Hematopoietic multipotent progenitor cell (in vitro differentiated cells): ENCODE measurements at places on chromosomes 1 and 21.

DNA sequence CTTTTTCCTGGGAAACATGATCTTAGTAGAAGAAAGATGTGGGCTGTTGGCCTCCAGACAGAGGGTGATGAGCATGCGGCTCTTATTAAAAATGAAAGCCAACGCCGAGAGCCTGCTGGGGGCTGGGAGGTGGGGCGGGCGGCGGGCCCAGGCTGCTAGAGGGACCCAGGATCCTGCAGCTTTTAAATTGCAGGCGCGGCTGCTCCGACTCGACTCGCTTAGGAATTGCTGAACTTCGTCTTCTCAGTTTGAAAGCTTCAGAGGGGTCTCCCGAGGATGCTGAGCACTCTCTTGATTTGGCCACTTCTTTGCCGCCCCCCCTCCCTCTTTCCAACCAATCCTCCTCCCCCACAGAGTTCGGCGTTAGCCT is 1.2 kb downstream of the AGPAT3 start:
- peak; percentile 41 for DNase-seq

GRCh38 chr1:156744344-156744743 is 3.5 kb upstream of the MRPL24 start:
- DNase-seq: no peak

DNA sequence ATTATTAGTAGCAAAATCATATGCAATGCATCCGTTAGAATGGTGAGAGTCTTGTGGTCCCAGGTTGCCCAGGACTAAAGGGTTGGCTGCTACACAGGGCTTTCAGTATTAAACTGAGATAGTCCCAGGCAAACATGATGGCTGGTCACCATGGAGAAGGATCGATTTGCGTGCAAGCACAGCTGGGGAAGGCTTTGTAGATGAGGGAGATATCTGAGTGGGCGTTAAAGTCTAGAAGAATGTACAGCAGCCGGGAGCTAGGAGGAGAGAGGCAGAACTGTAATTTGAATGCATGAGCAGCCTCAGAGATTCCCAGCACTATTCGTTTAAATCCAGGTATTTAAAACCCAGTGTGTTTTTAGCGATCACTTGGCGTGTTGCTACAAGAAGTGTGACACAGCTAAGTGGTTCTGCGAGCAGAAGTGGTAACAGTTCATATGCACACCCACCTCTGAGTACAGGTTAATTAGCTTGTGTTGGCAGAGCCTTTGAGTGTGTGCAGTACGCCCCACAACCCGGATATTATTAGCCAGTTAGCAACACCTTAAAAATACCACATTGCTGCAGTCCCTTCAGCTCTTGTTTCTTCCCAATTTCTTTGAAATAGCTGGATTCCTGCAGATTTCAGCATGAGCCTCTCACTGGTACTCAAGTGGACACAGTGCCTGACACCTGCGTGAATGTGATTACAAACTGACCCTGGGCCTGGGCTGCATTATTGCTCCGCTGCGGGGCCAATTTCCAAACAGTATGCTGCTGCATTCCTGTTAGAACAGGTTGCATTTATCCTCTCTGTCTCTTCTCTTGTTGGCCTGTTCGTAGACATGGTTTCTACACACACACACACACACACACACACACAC is 67.2 kb upstream of the SCAF4 start:
- no peak for DNase-seq

- no peak for DNase-seq
Measured at GRCh38 chr1:10800778-10801177, 4.3 kb upstream of the CASZ1 start.

- DNase-seq: no peak
Measured at GRCh38 chr21:32190493-32191144, 88.2 kb downstream of the MIS18A start.
